MV-4-11 (cell line): ENCODE measurements at places on chromosomes 5 and 9.

DNA sequence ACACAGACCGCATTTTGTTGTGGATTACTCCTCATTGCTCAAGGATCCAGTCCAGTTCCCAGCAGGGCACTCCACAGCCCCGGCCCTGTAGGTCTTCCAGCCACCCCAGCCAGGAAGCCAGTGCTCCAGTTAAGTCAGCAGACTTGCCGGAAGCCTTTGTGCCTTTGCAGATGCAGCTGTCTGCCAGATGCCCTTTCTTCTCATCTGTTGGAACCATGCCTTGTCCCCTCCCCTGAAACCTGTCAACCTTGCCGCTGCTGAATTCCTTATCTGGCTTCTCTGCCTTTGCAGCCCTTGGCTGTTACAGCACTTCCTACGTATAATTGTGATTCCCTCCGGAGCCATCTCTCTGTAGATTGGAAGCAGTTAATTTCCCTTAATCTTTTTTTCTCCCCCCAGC lies 28.4 kb downstream of the PSAT1 start:
- DNase-seq = no peak

- no peak for DNase-seq
Observed at GRCh38 chr5:134178096-134178419, 1.3 kb upstream of the SKP1 start.

GRCh38 chr5:116579144-116579543 lies 4.5 kb upstream of the SEMA6A start:
- DNase-seq = no peak

DNA sequence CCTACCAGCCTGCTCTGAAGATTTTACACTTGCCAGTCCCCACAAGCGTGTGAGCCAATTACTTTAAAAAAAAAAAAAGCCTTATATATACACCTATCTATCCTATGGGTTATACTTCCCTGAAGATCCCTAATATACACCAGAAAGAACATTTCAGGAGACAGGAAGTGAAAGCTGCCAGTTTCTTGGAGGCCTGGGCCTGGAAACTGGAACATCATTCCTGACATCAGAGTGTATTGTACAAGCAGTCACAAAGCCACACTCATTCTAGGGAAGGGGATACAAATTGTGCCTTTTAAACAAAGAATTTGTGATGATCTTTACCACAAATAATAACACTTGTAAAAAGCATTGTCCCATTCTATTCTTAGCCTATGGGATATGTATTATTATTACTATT lies 98.3 kb upstream of the FBN2 start:
- no peak for DNase-seq

DNA sequence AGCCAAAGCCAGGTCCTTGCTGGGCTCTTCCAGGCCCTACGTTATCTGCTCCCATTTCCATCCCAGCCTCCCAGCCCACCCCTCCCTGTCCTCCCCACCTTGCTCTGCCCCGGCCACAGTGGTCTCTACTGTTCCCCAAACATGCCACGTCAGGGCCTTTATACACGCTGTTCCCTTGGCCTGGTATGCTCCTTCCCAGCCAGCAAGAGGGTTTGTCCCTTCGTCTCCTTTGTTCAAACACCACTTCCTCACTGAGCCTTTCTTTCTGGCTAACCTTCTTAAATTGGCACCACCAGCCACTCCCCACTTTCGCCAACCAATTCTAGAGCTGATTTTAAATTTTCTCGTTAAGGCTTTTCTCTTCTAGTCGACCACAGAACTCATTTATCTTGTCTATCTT lies 9.8 kb downstream of the SH2D3C start:
- peak; percentile 26 for DNase-seq

DNA sequence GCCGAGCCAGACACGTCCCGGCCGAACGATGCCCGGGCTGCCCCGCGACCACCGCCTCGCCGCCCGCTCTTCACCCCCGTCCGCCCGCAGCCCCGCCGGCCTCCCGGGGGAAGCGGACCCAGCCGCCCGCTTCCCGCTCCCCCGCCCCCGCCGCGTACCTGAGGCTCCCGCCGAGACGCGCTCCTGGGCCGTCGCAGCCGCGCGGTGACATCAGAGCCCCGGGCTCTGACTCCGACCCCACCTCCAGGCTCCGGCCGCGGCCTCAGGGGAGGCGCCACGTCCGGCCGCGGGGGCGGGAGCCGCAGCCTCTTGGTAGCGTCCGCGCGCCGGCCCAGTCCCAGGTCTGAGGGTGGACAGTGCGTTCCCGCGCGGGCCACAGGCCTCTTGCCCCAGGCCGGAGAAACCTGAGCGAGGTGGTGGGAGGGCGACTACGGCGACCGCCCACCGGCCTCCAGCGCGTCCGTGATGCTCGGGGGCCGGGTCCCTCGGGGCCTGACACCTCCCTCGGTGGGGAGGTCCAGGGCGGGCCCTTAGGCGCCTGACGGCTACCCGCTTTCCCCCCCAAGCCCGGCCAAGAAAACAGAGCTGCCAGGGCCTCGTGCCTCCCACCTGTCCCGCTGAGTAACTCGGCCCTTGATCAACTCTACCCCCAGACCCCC lies at the start of gene SHROOM1:
Gene SHROOM1 (minus strand): TSS at position 212 of the 659 bp plus-strand sequence. CDS start 4,507 bp downstream, outside the sequence.
- DNase-seq = no peak

- no peak for DNase-seq
Observed at GRCh38 chr5:91957666-91958065, 574.5 kb upstream of the ARRDC3 start.

- DNase-seq = no peak
Observed at GRCh38 chr5:160198146-160198545, 31.2 kb upstream of the FABP6 start.

DNA sequence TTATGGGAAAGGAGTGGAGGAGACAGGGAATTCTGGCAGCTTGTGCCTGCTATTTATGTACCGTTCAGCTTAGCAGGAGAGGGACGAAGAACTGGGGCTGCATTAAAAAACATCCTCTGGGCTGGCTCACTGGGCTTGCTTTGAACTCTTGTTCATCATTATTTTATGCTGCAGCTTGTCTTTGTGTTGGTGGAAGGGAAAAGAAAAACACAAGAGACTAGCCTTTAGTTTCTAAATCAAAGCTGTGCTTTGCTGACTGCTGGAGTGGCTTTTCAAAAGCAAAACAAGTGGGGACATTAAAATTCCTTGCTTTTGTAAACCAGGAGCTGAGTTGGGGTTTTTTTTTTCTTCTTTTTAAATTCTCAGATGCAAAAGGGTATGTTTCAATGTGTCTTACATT lies 5.9 kb upstream of the RGMB start:
- no peak for DNase-seq

- no peak for DNase-seq
Observed at GRCh38 chr5:121462441-121462840, 389.2 kb upstream of the FTMT start.

GRCh38 chr9:742914-743589 lies 98.4 kb upstream of the DMRT1 start:
- DNase-seq = no peak

DNA sequence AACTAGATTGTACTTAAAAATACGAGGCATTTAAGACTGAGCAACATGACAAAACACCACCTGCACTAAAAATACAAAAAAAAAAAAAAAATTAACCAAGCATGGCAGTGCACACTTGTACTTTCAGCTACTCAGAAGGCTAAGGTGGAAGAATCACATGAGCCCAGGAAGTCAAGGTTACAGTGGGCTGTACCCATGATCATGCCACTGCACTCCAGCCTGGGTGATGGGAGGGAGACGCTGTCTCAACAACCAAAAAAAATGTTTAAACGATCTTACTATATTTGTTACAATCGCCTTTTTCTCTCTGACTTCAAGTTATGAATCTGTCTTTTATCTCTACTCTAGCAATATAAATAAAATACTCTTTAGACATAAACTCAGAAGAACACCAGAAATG lies 1454.3 kb downstream of the MAT2B start:
- no peak for DNase-seq

DNA sequence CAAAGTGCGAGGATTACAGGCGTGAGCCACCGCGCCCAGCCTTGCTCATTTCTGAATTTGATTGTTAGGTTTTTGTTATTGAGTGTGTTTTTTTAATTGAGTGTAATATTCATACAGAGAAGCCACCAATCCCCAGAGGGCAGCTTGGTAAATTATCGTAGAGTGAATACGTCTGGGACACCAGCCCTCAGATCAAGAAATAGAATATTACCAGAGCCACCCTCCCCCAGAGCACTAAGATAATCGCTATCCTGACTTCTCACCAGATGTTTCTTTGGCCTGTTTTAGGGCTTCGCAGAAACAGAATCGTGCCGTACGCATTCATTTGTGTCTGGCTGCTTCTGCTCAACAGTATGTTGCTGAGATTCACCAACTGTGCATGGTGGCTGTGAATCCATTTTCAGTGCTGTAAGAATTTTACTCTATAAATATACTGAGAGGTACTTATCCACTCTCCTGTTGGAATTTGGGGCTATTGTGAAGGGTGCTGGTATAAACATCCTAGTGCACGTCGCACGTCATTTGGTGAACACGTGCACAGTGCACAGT lies 37.8 kb upstream of the RUFY1 start:
- no peak for DNase-seq

DNA sequence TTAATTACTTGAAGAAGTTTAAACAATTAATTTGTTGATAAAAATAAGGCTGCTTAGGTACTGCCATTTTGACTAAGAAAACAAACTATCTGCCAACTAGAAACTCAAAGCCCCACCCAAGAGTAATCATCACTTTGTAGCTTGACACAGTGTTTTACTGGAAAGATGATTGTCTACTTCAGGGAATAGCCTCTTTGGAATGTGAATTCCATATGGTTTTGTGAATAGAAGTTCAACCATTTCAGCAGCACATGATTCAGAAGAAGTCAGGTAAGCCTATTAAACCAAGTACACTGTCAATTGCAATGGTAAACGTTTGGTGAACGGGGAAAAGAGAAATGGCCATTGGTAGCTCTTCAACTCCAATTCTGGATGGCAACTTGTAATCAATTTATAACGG lies 55.2 kb downstream of the PLK2 start:
- no peak for DNase-seq

GRCh38 chr5:89769975-89770374 lies 639.6 kb downstream of the CETN3 start:
- no peak for DNase-seq

DNA sequence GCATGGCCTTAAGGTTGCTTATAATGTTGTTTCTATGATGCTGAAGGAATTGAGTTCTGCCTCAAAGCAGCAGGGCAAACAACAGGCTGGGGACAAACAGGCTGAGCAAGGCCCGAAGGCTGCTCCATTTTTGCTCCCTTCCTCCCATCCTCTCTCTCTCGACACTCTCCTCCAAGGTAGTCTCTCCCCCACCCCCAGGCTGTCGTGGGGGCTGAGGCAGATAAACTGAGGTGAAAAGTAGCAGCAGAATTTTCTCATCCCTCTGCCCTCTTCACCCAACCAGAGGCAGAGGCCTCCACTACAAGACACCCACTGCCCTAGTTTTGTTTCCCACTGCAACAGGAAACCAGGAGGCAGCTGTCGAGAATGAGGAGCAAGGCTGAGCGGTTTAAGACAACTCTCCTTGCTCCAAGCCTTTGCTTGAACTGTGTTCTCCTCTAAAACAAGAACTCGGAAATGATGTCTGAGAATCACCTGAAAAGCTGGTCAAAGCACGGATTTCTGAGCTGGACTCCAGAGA lies 13.5 kb upstream of the GNA14 start:
- DNase-seq = no peak

DNA sequence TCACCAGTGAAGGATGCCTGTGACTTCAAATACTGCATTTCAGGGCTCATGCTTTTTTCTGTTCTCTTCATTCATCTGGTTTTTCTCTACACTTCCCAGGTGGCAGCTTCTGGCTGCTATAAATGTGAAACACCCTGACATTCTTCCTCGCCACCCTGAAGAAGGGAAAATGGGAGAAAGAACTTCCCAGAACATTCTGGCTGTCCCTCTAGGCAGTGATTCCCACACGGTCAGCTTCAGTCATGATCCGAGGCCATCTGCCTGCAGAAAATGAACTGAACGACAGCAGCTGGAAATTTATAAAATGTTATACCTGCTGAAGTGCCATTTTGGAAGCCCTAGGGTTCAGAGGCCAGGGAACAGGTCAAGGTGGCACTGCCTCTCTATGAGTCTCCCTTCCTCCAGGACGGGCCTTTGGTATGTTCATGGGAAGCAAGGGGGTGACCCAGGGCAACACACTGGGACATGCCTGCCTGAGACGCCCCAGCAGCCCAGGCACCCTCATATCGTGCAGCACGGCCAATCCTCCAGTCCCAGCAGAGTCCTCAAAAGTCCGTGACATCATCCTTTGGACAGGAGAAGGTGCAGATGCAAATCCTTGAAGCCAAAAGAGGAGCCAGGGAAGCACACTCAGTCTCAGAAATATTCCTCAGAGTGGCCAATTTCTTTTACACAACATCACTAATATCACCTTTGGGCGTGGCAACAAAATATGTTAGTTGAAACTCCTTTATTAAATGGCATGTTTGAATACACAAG lies 107.1 kb downstream of the SEMA5A start:
- DNase-seq = no peak

- peak; percentile 67 for DNase-seq
Observed at GRCh38 chr9:4662108-4662988, at the start of gene PLPP6. TSS of gene PLPP6 (plus strand) at chr9:4662294. CDS start at chr9:4662376, 82 bp downstream.

- DNase-seq = peak; percentile 54
Observed at GRCh38 chr9:85610074-85610860, 131.5 kb downstream of the AGTPBP1 start.

DNA sequence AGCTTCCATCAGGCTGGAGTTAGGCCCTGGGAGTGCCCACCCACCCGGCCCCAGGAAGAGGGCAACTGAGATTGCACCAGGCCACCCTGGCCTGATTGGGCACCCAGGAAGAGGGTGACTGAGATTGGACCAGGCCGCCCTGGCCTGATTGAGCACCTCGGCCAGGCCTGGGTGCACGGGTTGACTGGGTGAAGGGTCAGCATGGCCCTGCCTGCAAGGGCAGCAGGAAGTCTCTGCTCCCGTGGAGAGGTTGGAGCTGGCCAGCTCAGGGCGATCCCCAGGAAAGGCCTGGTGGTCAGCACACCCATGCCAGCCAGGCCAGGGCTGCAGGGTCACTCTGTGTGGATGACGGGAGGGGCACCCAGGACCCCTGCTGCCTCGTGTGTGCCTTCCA lies 11.8 kb downstream of the ADAMTSL2 start:
- DNase-seq = no peak

GRCh38 chr9:126448865-126449577 lies 122.4 kb downstream of the MVB12B start:
- DNase-seq = no peak

- no peak for DNase-seq
Observed at GRCh38 chr9:14298601-14299022, 15.3 kb downstream of the NFIB start.

GRCh38 chr9:1458503-1458902 lies 408.3 kb downstream of the DMRT2 start:
- DNase-seq = peak; percentile 84

- DNase-seq = no peak
Observed at GRCh38 chr9:15909297-15909696, 356.5 kb downstream of the CCDC171 start.

- no peak for DNase-seq
Observed at GRCh38 chr5:127997201-127997704, 86.3 kb upstream of the SLC12A2 start.
